ENCODE measurements at places on chromosomes 6 and 20.

DNA sequence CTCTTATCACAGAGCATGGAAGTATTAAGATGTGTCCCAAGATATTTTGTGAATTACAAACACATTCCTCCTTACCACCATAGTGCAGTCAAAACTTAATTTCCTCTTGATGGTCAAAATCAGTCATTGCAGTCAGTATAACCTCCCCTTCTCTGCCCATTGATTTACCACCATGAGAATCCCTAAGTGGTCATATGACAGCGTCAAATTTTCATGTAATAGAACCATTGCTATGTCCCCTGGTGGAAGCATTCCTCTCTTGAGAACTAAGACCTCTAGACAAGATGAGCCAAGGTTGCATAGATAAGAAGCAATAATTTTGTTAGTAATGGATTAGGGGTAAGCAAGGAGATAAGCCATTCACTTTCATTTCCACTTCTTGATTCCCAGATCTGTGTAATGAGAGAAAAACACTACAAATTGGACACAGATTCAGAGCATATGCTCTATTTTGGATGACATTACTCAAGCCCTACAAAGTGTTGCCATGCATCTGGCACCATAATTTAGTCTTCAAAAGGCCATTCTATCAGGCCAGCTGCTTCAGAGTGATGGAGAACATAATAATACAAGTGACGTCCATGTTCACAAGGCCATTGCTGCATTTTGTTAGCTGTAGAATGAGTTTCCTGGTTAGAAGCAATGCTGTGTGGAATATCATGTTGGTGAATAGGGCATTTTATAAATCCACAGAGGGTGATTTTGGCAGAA is 49.6 kb upstream of the PDE7B start:
- no peak for DNase-seq

GRCh38 chr6:32842690-32843089 is 1.2 kb downstream of the PSMB8 start:
- DNase-seq, result peak; percentile 34

GRCh38 chr6:161379834-161380582 is 106.1 kb upstream of the AGPAT4 start:
- DNase-seq, result peak; percentile 69

DNA sequence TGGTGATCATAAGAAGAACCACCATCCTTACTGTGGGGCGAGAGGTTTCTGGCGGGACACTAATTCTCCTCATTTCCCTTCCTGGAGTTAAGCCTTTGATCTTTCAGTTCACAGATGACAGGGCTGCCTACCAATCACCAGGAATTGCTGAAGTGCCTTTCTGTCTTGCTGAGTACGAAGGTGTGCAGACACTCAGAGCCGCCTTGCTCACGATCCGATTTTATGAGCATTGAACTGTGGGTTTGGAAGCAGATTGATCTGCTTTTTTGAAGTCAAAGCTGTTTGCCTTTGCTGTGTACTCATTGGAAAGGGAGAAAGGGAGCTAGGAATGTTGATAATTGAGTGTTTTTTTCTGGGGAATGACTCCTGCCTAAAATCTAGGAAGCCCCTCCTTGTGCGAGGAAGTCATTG is 129.1 kb upstream of the SALL4 start:
- no peak for DNase-seq

- DNase-seq, result no peak
Measured at GRCh38 chr6:12024699-12025434, 12.8 kb downstream of the HIVEP1 start.

- DNase-seq, result no peak
Measured at GRCh38 chr6:109429496-109429895, 10.9 kb downstream of the PPIL6 start.

DNA sequence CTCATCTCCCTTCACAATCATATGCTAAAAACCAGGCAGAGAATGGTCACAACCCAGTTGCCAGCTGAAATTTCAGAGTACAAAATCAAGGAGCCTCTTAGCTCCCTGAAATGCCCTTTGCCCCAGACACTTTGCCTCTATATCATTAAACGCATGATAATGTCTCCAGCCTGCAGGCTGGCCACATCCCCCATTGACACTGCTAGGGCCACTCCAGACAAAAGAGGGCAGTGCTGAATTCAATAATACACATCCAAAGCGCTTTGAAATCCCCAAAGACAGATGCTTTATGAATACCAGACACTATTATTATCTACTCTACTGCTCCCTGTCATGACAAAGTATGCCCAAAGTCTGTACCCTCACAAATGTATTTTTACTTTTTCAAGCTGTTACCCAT is 348.3 kb upstream of the POU3F2 start:
- no peak for DNase-seq

- no peak for DNase-seq
Measured at GRCh38 chr20:48629069-48629959, 198.5 kb downstream of the PREX1 start.

DNA sequence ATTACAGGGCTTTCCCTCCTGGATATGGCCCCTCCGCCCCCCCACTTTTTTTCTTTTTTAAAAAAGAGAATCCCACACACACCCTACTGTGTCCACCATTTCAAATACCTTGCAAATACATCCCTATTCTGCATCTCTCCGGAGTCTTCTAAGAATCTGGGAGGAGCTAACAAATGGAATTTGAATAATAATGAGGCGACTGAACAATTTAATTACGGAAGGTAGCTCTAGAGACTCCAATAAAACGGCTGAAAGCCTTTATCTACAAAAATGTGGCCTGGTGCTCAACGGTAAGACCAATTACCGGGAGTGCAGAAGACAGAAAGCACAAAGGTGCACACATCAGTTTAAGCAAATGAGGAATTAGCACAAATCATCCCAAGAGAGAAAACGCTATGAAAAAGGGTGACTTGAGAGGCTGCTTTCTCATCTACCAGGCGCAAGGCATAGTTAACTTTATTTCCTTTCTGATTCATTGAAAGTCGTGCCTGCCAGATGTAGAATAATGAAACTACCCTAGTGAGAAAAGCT is 1.8 kb downstream of the RRAGD start:
- no peak for DNase-seq

- DNase-seq, result no peak
Measured at GRCh38 chr6:37491171-37491829, 8.4 kb downstream of the CCDC167 start.

GRCh38 chr6:52990342-52990741 is 4.7 kb downstream of the GSTA4 start:
- no peak for DNase-seq

GRCh38 chr6:114435985-114436384 is 93.2 kb upstream of the HS3ST5 start:
- DNase-seq, result no peak

- no peak for DNase-seq
Measured at GRCh38 chr6:128124713-128125112, 223.9 kb upstream of the THEMIS start.

- DNase-seq, result no peak
Measured at GRCh38 chr6:62645274-62645673, 359.2 kb upstream of the KHDRBS2 start.

GRCh38 chr6:67888886-67889681 is 746.0 kb upstream of the ADGRB3 start:
- peak; percentile 70 for DNase-seq

GRCh38 chr6:79188885-79189480 is 45.5 kb downstream of the HMGN3 start:
- no peak for DNase-seq

DNA sequence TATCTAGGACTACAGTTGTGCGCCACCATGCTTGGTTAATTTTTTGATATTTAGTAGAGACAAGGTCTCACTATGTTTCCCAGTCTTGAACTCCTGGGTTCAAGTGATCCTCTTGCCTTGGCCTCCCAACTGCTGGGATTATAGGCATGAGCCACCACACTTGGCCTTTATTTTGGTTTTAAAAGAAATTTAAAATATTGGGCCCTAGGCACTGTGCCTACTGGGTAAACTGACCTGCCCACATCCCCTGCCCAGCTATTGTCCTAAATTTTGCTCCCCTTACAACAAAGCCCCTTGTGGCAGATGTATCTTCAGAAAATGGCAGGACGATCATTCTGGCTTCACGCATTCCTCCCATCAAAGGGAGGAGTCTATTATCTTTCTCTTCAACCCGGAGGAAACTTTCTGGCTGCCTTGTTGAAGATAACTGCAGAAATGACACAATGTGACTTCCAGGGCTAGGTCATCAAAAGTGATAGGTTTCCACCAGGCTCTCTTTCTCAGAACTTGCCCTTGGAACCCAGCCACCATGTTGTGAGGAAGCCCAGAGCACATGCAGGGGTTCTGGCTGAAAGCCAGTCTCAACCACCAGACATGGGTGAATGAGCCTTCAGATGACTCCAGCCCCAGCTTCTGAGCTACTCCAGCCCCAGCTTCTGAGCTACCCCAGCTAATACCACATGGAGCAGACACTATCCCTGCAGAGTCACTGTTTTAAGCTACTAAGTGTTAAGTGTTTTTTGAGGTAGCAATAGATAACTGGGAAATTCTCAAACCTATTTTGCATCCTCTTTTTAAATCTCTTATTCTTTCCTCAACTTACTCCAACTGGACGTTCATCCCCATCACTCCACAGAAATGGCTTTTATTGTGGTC is 4.6 kb upstream of the GUCA1B start:
- DNase-seq, result peak; percentile 94

DNA sequence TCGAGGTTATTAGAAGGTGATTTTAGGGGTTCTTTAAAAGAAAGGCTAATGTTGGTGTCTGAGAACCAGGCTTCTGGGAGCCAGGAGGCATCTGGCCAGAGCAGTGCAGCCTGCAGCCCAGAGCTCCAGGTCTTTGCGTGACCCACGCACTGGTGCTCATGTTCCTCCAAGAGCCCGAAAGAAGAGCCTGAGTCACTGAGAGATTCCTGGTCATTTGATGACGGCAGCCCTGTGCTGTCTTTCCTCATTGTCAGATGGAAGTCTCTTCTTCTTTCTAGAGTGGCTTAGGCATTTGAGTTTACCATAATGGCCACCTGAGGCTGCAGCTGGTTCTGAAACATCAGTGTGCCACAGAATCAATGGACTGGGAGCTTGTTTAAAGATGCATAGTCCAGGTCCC is 46.4 kb downstream of the CD109 start:
- DNase-seq, result no peak

- DNase-seq, result peak; percentile 17
Measured at GRCh38 chr6:44725070-44725469, 337.6 kb downstream of the CDC5L start.

GRCh38 chr20:22418738-22419137 is 165.6 kb downstream of the FOXA2 start:
- no peak for DNase-seq

GRCh38 chr6:41256383-41256782 is 28.2 kb downstream of the TREML4 start:
- no peak for DNase-seq

- DNase-seq, result no peak
Measured at GRCh38 chr6:106974336-106974998, at the start of gene CD24. Gene CD24, minus strand, starts transcription at chr6:106974729. Its CDS starts 83 bp downstream, at chr6:106974646.

DNA sequence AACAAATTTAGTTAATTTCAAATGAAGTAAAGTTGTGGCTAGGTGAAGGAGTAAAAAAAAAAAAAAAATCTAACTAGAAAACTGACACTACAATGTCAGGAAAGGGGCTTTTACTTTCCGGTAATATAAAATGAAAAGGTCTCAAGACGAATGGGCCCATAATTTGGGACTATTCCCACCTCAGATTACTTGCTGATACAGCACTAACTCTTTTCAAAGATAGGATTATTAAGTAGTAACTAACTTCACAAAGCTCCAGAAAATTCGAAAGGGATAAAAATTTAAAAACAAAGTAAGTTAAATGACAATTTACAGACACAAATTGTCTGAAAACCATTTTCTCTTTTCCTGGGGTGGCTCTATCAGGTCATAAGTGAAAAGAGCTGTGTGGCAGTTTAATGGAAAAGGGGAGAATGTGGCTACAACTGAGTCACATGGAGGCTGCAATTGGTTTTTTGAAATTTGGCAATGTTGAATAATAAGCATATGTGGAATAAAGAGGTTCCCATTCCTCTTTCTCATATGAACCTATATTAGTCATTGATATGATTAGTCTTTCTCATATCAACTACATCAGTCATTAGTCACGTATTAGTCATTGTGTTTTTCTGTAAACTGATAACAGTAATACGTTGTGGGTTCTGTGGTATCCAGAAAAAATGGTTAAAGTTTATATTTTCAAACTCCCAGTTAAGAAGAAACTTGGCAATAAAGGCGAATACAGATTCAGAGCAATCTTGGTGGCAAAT is 78.0 kb downstream of the RWDD2A start:
- peak; percentile 18 for DNase-seq

DNA sequence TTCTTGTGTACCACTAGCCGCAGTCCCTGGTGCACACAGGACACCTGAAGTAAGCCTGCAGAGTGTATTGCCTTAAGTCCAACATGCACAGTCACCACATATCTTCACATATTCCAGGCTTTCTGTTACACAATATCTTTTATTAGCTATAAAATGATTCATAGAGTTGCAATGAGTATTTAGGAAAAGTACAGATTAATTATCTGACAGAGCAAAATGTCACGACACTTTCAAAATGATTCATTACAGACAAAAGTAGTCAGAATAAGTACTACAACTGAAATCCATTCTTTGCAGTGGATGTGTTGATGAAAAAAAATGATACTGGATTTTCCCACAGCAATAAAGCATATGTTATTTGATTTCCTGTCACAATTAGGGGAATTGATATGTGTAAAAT is 199.5 kb upstream of the ASCC3 start:
- DNase-seq, result no peak

- peak; percentile 20 for DNase-seq
Measured at GRCh38 chr6:67914419-67914818, 720.7 kb upstream of the ADGRB3 start.

- DNase-seq, result no peak
Measured at GRCh38 chr20:11376420-11376819, 541.3 kb upstream of the BTBD3 start.

DNA sequence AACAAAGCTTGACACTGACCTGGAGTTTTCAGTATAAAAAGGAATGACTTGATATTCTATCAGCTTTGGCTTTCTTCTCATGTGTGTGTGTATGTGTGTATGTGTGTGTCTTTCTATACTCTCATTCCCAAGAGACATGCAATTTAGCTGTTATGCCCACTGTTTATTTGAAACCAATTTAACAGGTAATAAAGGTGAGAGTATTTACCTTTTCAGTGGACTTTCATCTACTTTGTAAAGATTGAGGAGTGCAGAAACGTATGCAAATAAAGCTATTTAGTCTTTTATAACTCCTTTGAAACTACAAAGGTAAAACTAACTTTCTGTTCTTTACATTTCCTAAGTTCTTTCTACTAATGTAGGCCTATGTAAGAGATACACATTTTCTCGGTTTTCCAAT is 103.5 kb upstream of the HS3ST5 start:
- DNase-seq, result no peak

- peak; percentile 45 for DNase-seq
Measured at GRCh38 chr6:15480525-15480924, 182.3 kb downstream of the DTNBP1 start.

GRCh38 chr20:37636212-37636975 is 57.4 kb upstream of the CTNNBL1 start:
- no peak for DNase-seq

- DNase-seq, result no peak
Measured at GRCh38 chr6:55694148-55694547, 115.2 kb upstream of the HMGCLL1 start.

GRCh38 chr6:113842165-113842564 is 15.0 kb upstream of the MARCKS start:
- no peak for DNase-seq

DNA sequence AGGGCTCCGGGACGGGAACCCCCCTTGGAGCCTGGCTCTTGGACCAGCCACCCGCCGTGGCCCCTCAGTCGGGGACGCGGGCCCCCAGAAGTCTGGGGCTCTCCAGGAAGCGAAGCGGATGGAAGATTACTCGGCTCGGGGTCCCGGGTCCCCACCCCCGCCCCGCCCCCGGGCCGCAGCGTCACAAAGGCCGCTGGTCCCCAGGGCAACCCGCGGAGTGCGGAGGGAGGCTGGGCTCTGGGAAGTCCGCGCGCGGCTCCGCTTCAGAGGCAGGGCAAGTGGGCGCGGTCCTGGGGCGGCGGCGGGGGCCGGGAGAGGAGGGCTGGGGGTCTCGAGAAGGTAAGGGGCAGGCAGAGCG is at the start of gene FNDC11:
FNDC11 (plus strand) TSS at position 227 of the 358 bp plus-strand sequence. CDS start 1,505 bp downstream, outside the sequence.
- peak; percentile 69 for DNase-seq

Measured in hematopoietic multipotent progenitor cell treated with erythropoietin and hydrocortisone succinate and interleukin-3 and kit ligand, for 4 days (in vitro differentiated cells).